Lower leg skin (tissue), 4 donors: ENCODE measurements at places on chromosomes 7 and 10.

DNA sequence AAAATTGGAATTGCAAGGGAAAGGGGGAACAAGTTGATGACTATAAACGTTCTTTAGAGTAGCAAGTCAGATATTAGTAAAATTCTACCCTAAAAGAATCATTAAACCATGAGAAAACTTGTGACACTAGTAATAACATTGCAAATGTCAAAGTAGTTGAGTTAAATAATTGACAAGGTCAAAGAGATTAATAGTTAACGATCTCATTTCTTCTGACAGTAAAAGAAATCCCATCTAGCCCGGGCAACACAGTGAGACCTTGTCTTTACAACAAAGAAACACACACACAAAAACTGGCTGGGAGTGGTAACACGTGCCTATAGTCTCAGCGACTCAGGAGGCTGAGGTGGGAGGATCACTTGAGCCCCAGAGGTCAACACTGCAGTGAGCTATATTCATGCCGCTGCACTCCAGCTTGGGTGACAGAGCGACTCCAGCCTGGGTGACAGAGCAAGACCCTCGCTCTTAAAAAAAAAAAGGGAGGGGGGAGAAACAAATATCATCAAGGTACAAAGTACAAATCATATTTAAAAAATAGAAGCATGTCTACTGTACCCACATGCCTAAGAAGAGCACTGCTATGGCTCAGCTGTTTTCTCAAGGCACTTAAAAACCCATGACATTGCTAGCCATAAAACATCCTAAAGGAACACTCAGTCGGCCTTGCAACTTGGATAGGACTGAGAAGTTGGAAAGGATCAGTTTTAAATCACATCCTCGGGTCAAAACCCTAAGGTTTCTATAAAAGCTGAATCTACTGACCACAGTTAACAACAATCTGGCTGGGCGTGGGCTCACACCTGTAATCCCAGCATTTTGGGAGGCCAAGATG lies 401.1 kb downstream of the PARD3 start:
- DNase-seq = no peak

GRCh38 chr7:77244222-77244934 lies 44.8 kb upstream of the FGL2 start:
- peak; percentile 32 for DNase-seq

DNA sequence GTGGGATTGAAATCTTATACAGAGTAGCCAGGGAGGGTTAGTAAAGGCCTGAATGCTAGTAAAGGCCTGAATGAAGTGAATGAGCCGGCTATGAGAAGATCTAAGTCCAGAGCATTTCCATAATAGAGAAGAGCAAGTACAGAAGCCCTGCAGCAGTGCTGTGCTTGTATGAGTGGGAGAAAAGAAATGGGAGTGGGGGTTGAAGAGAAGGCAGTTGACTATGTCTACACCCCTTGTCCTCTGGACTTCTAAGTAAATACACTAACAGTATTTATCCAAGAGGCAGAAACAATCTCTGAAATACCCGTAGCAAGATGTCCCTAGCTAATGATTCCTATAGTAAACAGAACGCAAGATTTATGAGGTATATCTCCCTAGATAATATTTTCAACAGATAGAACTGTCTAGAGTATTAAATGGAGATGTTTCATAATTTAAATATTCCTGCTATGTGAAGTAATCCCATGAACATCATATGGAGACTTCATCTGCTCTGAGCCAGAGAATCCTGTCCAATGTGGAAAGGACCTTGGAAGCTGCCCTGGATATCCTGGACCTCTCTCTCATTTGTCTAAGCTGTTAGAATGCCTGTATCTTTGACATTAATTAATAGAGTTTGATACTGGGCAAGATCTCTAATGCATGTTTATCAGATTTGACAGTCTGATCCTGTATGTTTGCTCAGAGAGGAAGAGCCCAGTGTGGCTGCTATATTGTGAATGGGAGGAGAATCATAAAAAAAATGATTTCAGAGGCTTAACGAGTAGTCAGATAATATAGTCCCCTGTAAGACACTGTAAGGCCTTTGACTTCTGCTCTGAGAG lies 171.6 kb downstream of the LRRN3 start:
- no peak for DNase-seq

GRCh38 chr7:4308205-4308590 lies 373.9 kb upstream of the FOXK1 start:
- peak; percentile 67 for DNase-seq

GRCh38 chr10:73809061-73809818 lies 2.2 kb downstream of the NDST2 start:
- DNase-seq = no peak

DNA sequence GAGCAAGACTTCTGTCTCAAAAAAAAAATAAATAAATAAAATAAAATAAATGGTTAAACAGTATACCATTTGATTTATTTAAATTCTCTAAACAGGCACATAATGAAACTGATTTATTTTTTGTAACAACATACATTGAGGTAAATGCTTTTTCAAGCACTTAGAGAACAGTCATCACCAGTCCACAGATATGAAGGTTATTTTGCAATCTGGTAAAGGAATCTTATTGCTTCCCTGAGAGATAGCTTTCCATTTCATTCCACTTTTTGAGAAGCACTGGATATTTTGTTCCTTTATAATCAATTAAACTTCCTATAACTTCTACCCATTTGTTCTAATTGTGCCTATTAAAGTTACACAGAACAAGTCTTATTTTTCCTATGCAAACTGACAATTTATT lies 5.2 kb downstream of the CEP55 start:
- DNase-seq = no peak

GRCh38 chr10:16360001-16360400 lies 76.8 kb upstream of the PTER start:
- DNase-seq = no peak

- no peak for DNase-seq
These were observed 754.6 kb downstream of the AUTS2 start for GRCh38 chr7:70352906-70353305.

GRCh38 chr7:98878365-98879197 lies at the start of gene TRRAP:
TSS of gene TRRAP (plus strand) at chr7:98878532. CDS start at chr7:98881151, 2,619 bp downstream.
- DNase-seq = peak; percentile 92

- no peak for DNase-seq
These were observed 747.5 kb downstream of the NRG3 start for GRCh38 chr10:82622479-82622878.

DNA sequence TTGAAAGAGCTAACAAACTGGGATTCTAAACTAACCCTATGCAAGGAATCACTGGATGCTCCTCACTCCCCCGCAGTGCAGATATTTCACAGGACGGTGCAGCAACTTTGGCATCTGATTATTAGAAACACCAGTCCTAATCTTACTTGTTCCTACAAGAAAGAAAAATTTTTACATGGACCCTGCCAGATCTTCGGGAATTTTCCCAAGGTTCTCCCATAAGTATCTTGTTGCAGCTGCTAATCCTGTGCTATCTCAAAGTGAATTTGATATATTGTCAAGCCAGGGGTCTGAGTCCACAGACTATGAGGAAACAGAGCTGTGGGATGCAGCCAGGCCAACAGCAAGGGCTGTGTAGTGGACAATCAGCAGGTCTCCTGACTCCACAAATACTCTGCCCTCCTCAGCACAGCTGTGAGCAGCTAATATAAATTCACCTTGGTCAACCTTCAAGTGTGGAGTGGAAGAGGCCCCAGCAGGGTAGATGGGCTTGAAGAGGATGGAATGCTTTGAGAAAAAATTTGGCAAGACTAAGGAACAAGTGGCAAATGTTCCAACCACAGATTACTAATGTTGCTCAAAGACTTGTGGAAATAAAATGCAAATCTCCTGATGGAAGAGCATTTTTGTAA lies 25.6 kb downstream of the VSTM4 start:
- DNase-seq = no peak

DNA sequence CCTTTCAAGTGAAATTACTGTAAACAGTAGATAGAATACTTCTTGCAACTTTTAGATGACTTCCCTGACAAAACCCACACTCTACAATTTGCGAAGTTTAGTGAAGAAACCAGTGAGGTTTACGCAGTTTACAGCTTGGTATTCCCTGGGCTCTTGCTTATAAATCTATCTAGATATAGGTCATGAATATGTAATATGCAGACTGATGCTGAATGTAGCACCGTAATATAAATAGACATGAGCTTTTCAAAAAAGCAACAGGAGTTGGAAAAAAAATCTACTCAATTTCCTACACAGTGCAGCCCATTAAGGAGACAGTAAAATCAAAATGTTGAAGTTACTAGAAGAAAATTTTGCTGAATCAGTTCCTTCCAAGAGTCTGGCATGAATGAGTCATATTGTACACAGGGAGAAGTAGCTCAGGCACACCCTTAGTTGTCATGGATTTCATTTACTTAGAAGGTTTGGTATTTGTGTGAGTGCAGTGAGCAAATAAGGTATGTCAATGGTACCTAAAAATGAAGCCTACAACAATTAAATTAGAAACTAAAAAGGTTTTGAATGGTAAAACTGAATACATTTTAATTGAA lies 67.7 kb upstream of the NEUROD6 start:
- no peak for DNase-seq

DNA sequence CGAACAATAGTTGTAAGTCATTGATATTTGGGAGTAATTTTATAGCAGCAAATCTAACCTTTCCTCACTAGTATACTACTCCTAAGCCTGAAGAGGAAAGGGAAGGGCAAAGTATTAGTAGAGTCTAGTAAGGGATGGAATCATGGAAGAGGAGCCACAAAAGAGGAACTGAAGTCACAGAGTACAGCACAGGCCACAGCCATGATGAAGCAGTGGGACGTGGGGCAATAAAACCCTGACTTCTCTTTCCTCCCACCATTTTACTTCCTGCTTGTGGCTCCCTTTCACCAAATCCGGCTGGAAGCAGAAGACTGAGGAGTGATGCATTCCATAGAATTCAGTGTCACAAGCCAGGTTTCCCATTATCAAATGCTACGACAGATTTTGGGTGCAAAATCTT lies 58.7 kb downstream of the CABCOCO1 start:
- DNase-seq = no peak

- peak; percentile 18 for DNase-seq
These were observed 481.6 kb downstream of the SH2D4B start for GRCh38 chr10:81019029-81019890.

DNA sequence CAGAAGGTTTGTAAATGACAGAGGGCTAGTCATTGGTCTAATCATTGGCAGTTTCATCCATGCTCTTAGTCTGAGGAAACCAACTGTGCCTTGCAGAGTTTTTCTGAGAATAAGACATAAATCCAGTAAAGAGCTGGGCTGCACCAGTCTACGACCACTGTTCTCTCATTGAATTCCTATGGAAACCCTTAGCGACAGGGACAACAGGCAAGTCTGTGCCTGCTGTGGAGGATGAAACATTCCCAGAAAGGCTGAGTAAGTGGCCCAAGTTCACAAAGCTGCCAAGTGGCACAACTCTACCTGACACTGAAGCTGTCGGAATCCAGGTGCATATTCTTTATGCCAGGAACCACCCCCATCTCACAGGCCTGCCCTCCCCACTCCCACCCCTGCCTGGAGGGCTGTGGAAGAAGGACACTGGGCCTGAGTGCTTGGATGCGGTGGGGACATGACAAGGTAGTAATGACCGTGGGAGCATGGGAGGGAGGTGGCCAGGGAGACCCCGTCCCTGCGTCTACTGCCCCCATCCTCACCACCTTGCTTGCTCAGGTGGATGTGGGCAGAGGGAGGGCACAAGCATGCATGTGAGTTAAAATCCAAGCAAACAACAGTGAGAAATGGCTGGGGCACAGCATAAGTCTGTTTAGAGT lies 58.0 kb downstream of the VSTM4 start:
- no peak for DNase-seq

DNA sequence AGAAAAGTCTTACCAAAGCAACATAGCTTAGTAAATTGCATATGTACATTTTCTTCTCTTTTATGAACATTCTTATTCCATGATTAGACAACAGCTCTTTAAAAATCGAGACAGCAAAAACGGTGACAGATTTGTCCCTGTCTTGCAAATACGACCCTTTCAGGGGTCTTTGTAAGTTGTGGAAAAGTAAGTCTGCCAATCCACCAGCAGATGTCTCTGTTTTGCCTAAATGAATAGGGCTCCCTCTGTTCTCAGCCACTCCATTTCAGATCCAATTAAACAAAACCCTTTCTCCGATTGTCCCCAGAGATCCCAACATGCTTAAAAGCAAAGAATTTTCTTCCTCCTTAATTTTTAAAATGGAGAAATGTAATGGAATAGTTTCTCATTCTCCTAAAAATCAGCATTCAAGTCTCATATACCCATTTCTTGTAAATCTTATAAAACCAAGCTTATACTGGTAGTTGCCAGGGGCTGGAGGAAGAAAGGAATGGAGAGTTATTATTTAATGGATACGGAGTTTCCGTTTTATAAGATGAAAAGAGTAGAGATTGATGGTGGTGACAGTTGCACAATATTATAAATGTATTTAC lies 61.0 kb upstream of the NFE2L3 start:
- no peak for DNase-seq

DNA sequence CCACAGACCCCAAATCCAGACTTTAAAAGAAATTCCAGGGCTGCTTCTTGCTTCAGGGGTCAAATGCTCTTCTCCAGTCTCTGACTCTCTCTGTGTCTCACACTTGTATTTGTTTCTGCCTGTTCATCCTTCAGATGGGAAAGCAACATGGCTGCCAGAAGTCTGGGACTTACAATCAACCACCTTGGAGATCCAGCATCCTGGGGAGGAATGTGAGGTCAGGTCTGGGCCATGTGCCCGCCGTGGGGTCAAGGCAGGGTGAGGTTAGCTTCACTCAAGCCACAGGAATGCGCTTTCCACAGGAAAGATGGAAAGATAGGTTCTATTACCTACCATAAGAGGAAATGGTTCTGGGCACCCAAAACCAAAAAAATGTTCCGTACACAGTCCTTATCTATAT lies 34.3 kb upstream of the NPVF start:
- DNase-seq = no peak

- no peak for DNase-seq
These were observed 29.7 kb downstream of the CCNY start for GRCh38 chr10:35365994-35366393.

- no peak for DNase-seq
These were observed 488.5 kb downstream of the MDFIC start for GRCh38 chr7:115410434-115410820.

GRCh38 chr10:50999163-50999562 lies 75.1 kb upstream of the PRKG1 start:
- DNase-seq = no peak

DNA sequence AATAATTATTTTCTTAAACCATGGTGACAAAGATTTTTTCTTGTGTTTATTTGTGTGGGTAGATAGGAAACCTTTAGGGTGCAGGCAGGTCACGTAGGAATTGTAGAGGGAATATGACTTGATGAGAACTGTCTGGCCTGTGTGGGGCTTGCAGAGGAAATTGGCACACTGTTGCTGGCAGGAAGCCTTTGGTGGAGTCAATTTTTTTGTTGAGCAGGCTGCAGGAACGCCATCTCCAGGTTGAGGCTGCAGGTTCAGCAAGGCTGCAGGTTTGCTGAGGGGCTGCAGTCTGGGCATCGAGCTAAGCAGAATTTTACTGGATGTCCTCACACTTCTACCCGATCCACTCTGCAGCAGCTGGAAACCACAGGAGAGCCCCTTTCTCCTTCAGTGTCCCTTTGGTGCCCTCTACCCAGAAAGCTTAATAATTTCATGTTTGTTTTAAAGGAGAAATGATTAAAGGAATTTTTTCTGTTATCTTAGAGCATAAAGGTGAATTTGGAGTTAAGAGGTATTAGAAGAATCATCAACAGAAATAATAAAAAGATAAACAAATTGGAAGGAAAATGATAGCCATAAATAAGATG lies 37.0 kb downstream of the TBC1D12 start:
- DNase-seq = peak; percentile 23
